ENCODE measurements at places on chromosomes 1 and 21. TPM values are rescaled to one million over a fixed set of nuclear protein-coding genes. Genes with fewer than 3 reads are reported as not detected.

DNA sequence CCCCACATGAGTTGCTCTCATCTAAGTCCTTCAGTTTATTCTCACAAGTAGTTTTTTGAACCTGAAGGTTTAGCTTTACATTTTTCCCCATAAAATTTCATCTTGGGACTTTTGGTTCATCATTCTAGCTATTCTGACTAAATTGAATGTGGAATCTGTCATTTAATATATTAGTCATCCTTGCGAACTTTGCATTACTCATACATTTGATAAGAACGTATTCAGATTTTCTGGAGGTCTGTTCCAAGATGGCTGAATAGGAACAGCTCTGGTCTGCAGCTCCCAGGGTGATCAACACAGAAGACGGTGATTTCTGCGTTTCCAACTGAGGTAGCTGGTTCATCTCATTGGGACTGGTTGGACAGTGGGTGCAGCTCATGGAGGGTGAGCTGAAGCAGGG, 59.8 kb upstream of the CSF1 start:
- no peak overlapping the region for H3K27ac ChIP-seq
- no peak for DNase-seq
- H3K4me1 ChIP-seq: peaks cover 12% of the 10 kb centered on the region
- H3K4me3 ChIP-seq: no peak overlapping the region
- no peaks in the 10 kb centered on the region for H3K27me3 ChIP-seq

GRCh38 chr1:234961456-234962339, 166.9 kb downstream of the TOMM20 start:
- no peak for DNase-seq
- H3K36me3 ChIP-seq: no peaks in the 10 kb centered on the region
- peak overlapping the region; percentile 82 for H3K27ac ChIP-seq
- peaks cover 83% of the 10 kb centered on the region for H3K4me1 ChIP-seq
- no peak overlapping the region for H3K4me3 ChIP-seq
- H3K27me3 ChIP-seq: no peaks in the 10 kb centered on the region

The TAS1R1 gene
- not detected for polyA plus RNA-seq

The SPRR2A gene
- polyA plus RNA-seq: not detected

- H3K27me3 ChIP-seq: peaks cover 15% of the 10 kb centered on the region
- H3K4me3 ChIP-seq: no peak overlapping the region
- H3K36me3 ChIP-seq: no peaks in the 10 kb centered on the region
- DNase-seq: no peak
Measured at GRCh38 chr1:20401405-20402010, 84.5 kb downstream of the CAMK2N1 start.

The RGS8 gene
- polyA plus RNA-seq: not detected

The LRRIQ3 gene
- polyA plus RNA-seq: 0.38 TPM

The CBR3 gene
- not detected for polyA plus RNA-seq

GRCh38 chr1:183832459-183832858, 27.5 kb downstream of the RGL1 start:
- H3K27ac ChIP-seq: no peak overlapping the region
- H3K4me3 ChIP-seq: no peak overlapping the region
- peaks cover 4% of the 10 kb centered on the region for H3K27me3 ChIP-seq
- H3K4me1 ChIP-seq: no peaks in the 10 kb centered on the region
- DNase-seq: no peak

The MRPL24 gene
- polyA plus RNA-seq: 115 TPM

GRCh38 chr1:53732912-53733317, 6.0 kb downstream of the GLIS1 start:
- no peak for DNase-seq
- H3K36me3 ChIP-seq: no peaks in the 10 kb centered on the region
- peaks cover 4% of the 10 kb centered on the region for H3K4me1 ChIP-seq
- H3K27ac ChIP-seq: no peak overlapping the region

The MSH4 gene
- 0.12 TPM for polyA plus RNA-seq

DNA sequence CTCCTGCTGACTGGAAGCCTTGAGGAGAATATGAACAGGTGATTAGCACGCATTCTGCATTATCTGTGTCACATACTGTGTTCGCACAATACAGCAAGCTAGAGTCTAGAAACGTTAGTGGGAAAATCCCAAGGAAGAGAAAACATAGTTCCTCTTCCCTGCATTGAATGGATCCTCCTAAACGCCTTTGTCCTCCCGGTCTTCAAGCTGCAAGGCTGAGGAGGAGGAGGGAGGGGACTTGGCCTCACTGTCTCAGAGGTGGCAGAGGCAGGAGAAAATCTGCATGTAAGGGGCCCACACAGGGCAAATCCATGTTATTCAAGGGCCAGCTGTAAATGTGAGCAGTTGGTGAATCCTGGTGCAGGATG, 34.4 kb downstream of the WNT9A start:
- peaks cover 12% of the 10 kb centered on the region for H3K27me3 ChIP-seq
- no peaks in the 10 kb centered on the region for H3K36me3 ChIP-seq
- no peak overlapping the region for H3K4me3 ChIP-seq
- no peak overlapping the region for H3K27ac ChIP-seq
- H3K4me1 ChIP-seq: no peaks in the 10 kb centered on the region
- no peak for DNase-seq

The ABCG1 gene
- polyA plus RNA-seq: not detected

DNA sequence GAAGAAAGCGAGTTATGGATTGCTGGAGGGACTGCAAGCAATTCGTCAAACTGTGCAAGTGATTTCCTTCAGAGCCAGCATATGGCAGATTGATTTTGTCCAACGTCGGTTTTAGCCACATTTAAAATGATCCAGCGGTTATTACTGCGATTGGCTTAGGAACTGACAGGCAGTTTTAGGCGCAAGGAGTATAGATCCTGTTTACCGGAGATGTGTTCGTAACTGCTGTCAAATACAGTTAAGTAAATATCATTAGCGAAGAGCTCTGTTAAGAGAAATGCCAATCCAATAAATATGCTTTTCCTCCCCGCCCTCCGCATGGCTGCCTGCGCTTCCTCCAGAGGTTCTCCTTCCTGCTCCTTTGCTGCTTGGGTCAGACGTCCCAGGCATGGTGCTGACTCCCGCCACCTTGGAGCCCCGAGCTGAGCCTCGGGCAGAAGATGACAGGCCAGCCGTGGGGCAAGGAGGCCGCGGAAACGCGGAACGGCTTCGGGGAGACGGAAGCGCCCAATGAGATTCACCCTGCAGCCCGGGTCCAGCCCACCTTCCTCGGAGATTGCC, 9.4 kb upstream of the BARHL2 start:
- no peak overlapping the region for H3K27ac ChIP-seq
- no peaks in the 10 kb centered on the region for H3K27me3 ChIP-seq
- H3K4me3 ChIP-seq: no peak overlapping the region
- no peaks in the 10 kb centered on the region for H3K36me3 ChIP-seq

DNA sequence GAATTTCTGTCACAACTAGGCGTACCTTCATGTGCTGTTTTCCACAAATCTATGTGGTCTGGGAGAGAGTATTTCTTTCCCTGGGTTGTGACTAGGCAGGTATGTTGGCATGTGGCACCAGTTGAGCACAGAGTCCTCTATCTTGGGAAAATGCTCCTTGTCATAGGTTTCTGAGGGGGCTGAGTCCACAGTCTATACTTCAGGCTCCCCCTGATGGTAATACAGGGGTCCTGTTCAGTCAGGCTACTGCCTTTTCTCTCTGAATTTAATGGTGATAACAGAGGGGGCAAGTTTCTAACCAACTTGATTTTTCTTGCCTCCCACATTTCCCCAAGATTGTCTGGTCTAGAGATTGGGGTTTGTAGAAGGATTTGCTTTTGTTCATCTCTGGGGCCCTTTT, 35.8 kb downstream of the VANGL1 start:
- DNase-seq: peak; percentile 30
- H3K4me3 ChIP-seq: no peak overlapping the region
- no peaks in the 10 kb centered on the region for H3K27me3 ChIP-seq
- H3K27ac ChIP-seq: no peak overlapping the region
- H3K36me3 ChIP-seq: peaks cover 30% of the 10 kb centered on the region
- H3K4me1 ChIP-seq: no peaks in the 10 kb centered on the region

- DNase-seq: no peak
- no peaks in the 10 kb centered on the region for H3K4me1 ChIP-seq
- no peaks in the 10 kb centered on the region for H3K27me3 ChIP-seq
- H3K36me3 ChIP-seq: no peaks in the 10 kb centered on the region
- no peak overlapping the region for H3K4me3 ChIP-seq
- no peak overlapping the region for H3K27ac ChIP-seq
Measured at GRCh38 chr1:76138217-76138616, 63.7 kb downstream of the ST6GALNAC3 start.

DNA sequence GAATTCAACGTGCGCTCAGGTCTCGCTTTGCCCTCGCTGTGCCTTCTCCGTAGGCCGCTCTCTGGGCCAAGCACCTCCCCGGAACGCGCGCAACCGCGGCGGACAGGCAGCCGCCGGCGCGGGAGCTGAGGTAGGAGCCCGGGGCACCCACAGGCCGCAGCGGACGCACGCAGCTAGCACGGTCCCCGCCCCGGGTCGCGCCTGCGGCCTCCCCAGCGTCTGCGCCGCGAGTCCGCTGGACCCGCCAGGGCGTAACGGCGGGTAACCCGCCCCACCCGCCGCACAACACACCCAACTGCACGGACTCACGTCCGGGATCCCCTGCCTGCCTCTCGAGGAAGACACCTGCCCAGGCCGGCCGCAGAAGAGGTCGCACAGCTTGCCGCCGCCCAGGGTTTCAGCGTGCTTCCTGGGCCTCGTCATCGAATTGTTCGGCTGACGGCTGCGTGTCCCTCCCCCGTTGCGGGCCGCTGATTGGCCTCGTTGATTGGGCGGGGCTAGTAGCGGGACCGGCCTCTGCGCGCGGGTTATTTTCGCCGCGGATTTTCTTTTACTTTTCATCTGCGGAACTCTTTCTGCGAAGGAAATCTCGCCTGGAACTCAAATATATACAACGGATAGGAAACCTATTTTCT, at the start of gene CLCC1:
TSS of gene CLCC1 (minus strand) at position 433 of the 635 bp plus-strand sequence. CDS start 13,047 bp downstream, outside the sequence.
- H3K4me3 ChIP-seq: peak within 1 kb of the TSS; percentile 65
- no peaks in the 10 kb centered on the region for H3K27me3 ChIP-seq
- DNase-seq: peak; percentile 98

The CD164L2 gene
- 0.91 TPM for polyA plus RNA-seq

DNA sequence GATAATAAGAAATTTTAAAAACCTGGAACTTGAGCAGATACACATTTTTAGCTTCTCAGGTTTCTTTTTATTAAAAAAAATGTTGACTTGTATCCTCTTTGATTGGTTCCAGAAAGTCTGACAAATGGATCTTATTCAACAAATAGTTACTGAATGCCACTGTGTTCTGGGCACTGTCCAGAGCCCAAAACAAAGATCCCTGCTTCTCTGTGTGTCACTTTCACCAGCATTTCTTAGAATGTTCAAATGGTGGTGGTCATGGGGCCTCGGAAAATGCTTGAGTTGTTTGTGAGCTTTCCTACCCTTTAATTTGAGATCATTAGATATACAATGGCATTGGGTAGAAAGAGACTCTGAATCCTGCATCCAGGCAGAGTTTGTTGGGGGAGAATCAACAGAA, 19.9 kb downstream of the ACTN2 start:
- H3K4me3 ChIP-seq: no peak overlapping the region
- H3K36me3 ChIP-seq: no peaks in the 10 kb centered on the region
- no peak overlapping the region for H3K27ac ChIP-seq
- no peaks in the 10 kb centered on the region for H3K4me1 ChIP-seq

The OR2T2 gene
- polyA plus RNA-seq: not detected

- H3K27ac ChIP-seq: no peak overlapping the region
- H3K36me3 ChIP-seq: no peaks in the 10 kb centered on the region
- H3K27me3 ChIP-seq: no peaks in the 10 kb centered on the region
- DNase-seq: no peak
Measured at GRCh38 chr1:185404907-185405568, 88.0 kb upstream of the IVNS1ABP start.

The BROX gene
- 16.6 TPM for polyA plus RNA-seq

- peaks cover 6% of the 10 kb centered on the region for H3K27me3 ChIP-seq
- no peaks in the 10 kb centered on the region for H3K4me1 ChIP-seq
Measured at GRCh38 chr1:85599076-85599491, 18.5 kb downstream of the CCN1 start.

DNA sequence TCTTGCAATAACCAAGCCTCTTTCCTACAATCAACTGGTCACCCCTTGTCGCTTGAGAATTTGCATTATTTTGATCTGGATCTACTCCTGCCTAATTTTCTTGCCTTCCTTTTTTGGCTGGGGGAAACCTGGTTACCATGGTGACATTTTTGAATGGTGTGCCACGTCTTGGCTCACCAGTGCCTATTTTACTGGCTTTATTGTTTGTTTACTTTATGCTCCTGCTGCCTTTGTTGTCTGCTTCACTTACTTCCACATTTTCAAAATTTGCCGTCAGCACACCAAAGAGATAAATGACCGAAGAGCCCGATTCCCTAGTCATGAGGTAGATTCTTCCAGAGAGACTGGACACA, 743 bp downstream of the GPR52 start:
- H3K4me3 ChIP-seq: no peak overlapping the region
- no peak for DNase-seq
- H3K27me3 ChIP-seq: no peaks in the 10 kb centered on the region
- no peak overlapping the region for H3K27ac ChIP-seq
- no peaks in the 10 kb centered on the region for H3K36me3 ChIP-seq

GRCh38 chr1:156804572-156805243, 11.9 kb downstream of the SH2D2A start:
- no peak for DNase-seq
- H3K27ac ChIP-seq: peak overlapping the region; percentile 11
- H3K4me3 ChIP-seq: no peak overlapping the region

The SELE gene
- not detected for polyA plus RNA-seq

The OPRD1 gene
- not detected for polyA plus RNA-seq

- H3K27ac ChIP-seq: no peak overlapping the region
- no peak overlapping the region for H3K4me3 ChIP-seq
- H3K36me3 ChIP-seq: no peaks in the 10 kb centered on the region
- H3K4me1 ChIP-seq: peaks cover 3% of the 10 kb centered on the region
Measured at GRCh38 chr1:247443641-247444040, 14.3 kb downstream of the OR2B11 start.

DNA sequence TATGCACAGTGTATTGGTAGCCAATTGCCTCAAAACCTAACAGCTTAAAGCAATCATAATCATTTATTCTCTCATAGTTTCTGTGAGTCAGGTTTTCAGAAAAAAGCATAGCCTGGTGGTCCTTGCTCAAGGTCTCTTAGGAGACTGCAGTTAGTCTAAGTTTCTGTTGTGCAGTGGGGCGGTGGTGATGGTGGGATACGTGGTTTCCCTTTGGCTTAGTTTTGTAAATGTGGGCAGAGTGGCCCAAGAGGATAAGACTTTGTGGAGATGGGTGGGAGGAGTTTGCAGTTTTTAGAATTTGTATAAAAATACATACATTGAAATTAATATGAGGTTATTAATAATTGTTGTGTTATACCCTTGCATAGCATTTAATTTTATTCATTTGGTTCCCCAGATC, 68.6 kb downstream of the NOS1AP start:
- no peaks in the 10 kb centered on the region for H3K4me1 ChIP-seq
- no peak overlapping the region for H3K27ac ChIP-seq
- no peak overlapping the region for H3K4me3 ChIP-seq
- no peaks in the 10 kb centered on the region for H3K36me3 ChIP-seq

DNA sequence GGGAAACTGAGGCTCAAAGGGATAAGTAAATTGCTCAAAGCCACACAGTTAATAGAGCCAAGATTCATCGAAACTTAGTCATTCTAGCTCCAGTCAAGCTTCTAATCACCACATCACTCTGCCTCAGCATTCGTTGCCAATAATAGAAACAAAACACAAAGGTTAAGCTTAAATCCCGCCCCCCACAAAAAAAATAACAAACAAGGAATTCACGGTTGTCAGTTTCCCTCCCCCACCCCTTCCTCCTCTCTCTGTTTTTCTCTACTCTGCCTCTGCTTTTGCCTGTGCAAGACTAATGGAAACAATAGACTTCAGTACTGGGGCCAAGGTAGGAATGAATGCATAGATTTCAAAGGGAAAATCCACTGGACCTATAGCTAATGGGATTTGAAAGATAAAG, 70.7 kb upstream of the ZNF644 start:
- no peaks in the 10 kb centered on the region for H3K27me3 ChIP-seq
- H3K4me1 ChIP-seq: no peaks in the 10 kb centered on the region
- no peaks in the 10 kb centered on the region for H3K36me3 ChIP-seq
- no peak overlapping the region for H3K27ac ChIP-seq

All from K562 (cell line).